ENCODE measurements at places on chromosomes 7 and 10. TPM values are rescaled to one million over a fixed set of nuclear protein-coding genes. Genes with fewer than 3 reads are reported as not detected.
A peak's percentile ranks its signal among the peaks of the same experiment; 100 is the strongest.

DNA sequence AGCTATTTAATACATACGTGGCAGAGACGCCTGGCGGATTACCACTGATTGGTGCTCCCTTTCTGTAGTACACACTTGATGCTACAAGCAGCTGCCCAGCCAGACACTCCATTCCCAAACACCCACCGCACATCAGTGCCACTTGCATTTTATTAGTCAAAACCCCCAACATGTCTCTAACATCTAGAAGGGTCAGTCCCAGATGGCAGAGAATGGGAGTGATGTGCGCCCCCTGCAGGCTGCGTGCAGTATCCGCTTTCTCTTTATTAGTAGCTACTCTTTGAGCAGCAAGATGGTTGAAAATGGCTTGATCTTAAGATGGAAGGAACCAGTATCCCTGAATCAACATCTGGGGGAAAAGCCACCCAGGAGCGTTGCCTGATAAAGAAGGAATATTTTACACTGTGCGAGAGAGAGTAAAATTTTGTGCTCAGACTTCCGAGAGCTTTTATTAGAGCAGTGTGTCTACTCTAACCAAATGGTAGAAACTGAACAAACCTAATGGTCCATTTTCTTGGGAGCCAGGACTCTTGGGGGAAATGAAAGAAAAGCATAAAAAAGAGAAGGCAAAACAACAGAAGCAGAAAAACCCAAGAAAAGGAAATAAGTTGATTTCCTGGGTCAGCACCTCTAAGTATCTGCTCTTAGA, 78.3 kb downstream of the ST8SIA6 start:
- no peak overlapping the region for H3K4me3 ChIP-seq
- H3K4me1 ChIP-seq: no peaks in the 10 kb centered on the region
- peak; percentile 73 for DNase-seq
- H3K27ac ChIP-seq: no peak overlapping the region
- H3K27me3 ChIP-seq: peaks cover 2% of the 10 kb centered on the region

The ACHE gene
- not detected for total RNA-seq

GRCh38 chr7:159141660-159142059, 3.0 kb downstream of the VIPR2 start:
- no peaks in the 10 kb centered on the region for H3K36me3 ChIP-seq
- no peak overlapping the region for H3K4me3 ChIP-seq
- no peak for DNase-seq
- peaks cover 30% of the 10 kb centered on the region for H3K27me3 ChIP-seq

- H3K4me3 ChIP-seq: no peak overlapping the region
- H3K36me3 ChIP-seq: no peaks in the 10 kb centered on the region
- no peak for DNase-seq
Measured at GRCh38 chr7:14478834-14479510, 423.6 kb downstream of the DGKB start.

The CDH23 gene
- 1.3 TPM for total RNA-seq

- H3K4me3 ChIP-seq: peak overlapping the region; percentile 78
- DNase-seq: peak; percentile 91
- no peaks in the 10 kb centered on the region for H3K36me3 ChIP-seq
- peaks cover 13% of the 10 kb centered on the region for H3K27me3 ChIP-seq
- peaks cover 22% of the 10 kb centered on the region for H3K4me1 ChIP-seq
Measured at GRCh38 chr7:157502701-157503111, 165.9 kb downstream of the DNAJB6 start.

GRCh38 chr10:124011464-124011863, 81.9 kb downstream of the CHST15 start:
- H3K4me3 ChIP-seq: no peak overlapping the region
- H3K27ac ChIP-seq: no peak overlapping the region
- H3K36me3 ChIP-seq: no peaks in the 10 kb centered on the region
- no peaks in the 10 kb centered on the region for H3K4me1 ChIP-seq
- no peak for DNase-seq

DNA sequence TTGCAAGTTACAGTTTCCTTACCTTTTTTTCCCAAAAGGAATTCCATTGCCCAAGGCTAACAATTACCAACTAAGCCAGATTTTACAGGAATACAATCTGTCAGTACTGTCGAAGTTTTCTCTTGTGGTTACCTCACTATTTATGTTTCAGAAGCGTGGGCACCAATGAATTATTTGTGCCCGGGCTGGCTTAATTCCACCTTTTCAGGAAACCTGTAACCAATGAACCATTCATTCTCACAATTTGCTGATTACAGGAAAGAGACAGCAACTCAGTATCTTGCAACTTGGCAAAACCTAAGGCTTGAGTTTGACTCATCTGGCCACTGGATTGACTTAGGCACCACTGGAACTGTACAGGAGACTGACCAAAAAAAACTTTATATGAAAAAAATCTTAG, 485.6 kb downstream of the INHBA start:
- H3K36me3 ChIP-seq: no peaks in the 10 kb centered on the region
- no peaks in the 10 kb centered on the region for H3K27me3 ChIP-seq
- H3K4me3 ChIP-seq: no peak overlapping the region
- no peak overlapping the region for H3K27ac ChIP-seq

The PRR15 gene
- not detected for total RNA-seq

GRCh38 chr7:115976651-115977050, 53.9 kb downstream of the TFEC start:
- H3K27me3 ChIP-seq: no peaks in the 10 kb centered on the region
- H3K4me3 ChIP-seq: no peak overlapping the region
- H3K4me1 ChIP-seq: no peaks in the 10 kb centered on the region
- no peaks in the 10 kb centered on the region for H3K36me3 ChIP-seq
- DNase-seq: no peak

All from activated CD4-positive, alpha-beta T cell treated with anti-CD3 and anti-CD28 coated beads, Interleukin-2, amount 10 ng/mL, durations not matched to agents 24 days and 14 days (primary cell).